ENCODE measurements at places on chromosomes 5 and 9.

GRCh38 chr5:150208187-150209098 lies 18.6 kb downstream of the SLC6A7 start:
- DNase-seq: no peak

- DNase-seq: no peak
Observed at GRCh38 chr9:98923451-98924123, 20.1 kb upstream of the COL15A1 start.

DNA sequence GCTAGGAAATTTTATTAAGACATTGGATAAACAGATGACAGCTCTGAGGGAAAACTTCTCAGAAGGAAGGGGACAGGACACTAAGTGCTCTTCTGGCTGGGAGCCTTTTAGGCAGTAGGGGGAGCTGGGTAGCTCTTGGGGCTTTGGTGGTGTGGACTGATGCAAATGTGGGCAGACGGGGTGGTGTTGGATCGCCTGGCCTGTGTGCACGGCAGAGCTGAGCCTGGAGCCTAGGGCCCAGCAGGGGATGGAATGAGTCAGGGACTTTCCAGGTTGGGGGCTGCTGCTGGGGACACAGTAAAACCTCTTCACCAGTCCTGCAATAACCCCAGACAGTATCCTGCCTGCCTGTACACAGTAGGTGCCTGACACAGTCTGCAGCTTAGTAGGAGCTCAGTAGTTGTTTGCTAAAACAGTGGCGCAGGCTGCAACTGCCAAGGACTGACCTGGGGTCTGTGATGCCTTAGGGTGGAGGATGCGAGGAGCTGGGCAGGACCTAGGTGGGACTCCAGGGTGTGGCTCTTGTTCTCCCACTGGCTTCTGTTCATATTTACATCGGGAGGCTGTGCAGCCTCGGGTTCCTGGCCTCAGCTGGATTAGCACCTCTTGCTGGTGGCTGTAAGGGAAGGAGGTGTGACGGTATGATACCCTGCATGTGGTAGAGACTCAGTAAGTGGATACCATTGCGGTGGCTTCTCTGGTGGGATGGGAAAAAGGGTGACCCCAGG lies 83.8 kb downstream of the DAB2IP start:
- peak; percentile 78 for DNase-seq

GRCh38 chr9:131826966-131827525 lies 87.2 kb upstream of the RAPGEF1 start:
- no peak for DNase-seq

- DNase-seq: no peak
Observed at GRCh38 chr9:76932757-76933156, 26.8 kb upstream of the PRUNE2 start.

DNA sequence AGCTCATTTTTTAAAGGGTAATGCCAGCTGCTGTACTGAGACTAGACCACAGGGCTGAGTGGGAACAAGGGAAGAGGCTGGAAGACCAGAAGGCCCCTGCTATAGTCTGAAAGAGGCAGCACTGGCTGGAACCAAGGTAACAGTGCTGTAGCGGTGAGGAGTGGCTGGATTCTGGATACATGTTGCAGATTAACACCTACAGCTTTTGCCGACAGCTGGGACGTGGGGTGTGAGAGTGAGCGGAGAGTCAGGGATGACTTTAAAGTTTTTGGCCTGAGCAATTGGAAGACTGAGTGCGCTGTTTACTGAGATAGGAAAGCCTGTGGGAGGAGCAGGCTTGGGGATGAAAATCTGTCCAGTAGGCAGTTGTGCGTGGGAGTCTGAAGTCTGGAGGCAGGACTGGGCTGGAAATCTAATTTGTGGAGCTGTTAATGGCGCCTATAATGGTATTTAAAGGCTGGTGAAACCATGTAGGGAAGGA lies 26.5 kb downstream of the AQP7 start:
- DNase-seq: no peak

DNA sequence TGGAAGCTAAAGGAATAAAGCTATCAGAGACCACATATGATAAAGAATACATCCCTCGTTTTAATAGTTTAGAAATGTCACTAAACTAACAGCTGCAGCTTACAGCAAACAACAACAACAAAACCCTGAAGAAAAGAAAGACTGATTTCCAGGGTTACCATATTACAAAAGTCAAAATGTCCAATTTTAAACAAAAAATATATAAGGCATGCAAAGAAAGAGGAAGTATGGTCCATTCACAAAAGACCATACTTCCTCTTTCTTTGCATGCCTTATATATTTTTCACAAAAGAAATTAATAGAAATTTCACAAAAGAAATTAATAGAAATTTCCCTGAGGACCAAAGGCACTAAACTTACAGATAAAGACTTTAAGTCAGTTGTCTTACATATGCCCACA lies 354.2 kb downstream of the ARL15 start:
- DNase-seq: no peak

DNA sequence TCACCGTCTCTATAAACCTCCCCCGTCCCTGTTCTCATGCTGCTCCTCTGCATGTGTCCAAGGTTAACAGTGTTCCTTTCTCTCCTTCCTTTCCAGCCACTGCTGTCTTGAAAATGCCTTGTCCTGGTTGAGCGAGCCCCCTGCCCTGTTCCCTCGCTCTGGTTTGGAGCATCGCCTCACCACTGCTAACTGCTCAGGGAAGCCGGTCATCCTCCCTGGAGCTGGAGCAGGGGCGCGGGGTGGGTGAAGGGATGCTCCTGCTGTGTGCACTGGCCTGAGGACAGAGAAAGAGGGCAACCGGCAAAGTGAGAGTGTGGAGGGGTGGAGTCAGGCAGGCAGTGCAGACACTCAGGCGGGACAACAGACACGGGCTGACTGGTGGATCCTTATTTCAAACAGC lies 19.4 kb downstream of the UBE2QL1 start:
- peak; percentile 34 for DNase-seq

DNA sequence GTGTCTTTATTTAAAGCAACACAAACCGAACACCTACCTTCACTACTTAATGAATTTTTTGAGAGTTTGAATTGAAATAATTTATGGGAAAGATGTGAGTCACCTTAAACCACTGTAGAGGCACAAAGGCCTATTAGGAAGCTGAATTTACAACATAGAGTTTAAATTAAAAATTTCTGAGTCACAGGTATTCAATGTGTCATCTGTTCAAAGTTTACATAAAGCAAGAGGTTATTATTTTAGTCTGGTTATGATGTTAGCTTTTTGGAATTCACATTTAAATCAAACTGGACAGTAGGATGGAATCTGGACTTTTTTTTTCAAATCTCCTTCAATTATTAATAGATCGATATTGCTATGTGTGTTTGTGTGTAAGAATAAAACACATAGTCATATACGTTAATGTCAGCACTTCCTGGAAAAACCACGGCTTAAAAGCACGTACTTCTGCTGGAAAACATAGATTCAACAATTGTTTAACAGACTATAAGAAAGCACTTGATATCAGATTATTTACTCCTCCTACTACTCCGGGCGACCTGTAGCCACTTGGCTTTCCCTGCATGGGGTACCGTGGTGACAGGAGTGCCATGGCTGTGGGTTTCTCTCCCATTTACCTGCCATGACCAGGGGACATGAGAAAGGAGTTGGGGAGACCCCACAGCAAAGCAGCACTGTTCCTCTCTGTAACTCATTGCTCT lies 638.6 kb downstream of the SEMA5A start:
- no peak for DNase-seq

DNA sequence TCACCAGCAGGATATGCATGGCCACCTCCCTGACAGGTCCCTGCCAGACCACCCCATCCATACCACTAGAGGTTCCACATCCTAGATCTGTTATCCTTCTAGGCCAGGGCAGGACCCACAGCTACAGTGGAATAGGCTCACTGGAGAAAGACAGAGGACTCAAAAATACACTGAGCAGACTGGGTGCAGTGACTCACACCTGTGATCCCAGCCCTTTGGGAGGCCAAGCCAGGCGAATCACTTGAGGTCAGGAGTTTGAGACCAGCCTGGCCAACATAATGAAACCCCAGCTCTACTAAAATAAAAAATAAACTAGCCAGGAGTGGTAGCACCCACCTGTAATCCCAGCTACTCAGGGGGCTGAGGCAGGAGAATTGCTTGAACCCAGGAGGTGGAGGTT lies 56.5 kb upstream of the TESK1 start:
- no peak for DNase-seq

- no peak for DNase-seq
Observed at GRCh38 chr5:181105391-181106025, 25.5 kb downstream of the OR2V1 start.

- DNase-seq: peak; percentile 5
Observed at GRCh38 chr5:108028412-108028811, 353.5 kb downstream of the FBXL17 start.

GRCh38 chr5:109350537-109351270 lies 59.1 kb downstream of the PJA2 start:
- no peak for DNase-seq

- peak; percentile 97 for DNase-seq
Observed at GRCh38 chr5:80082731-80083100, 47.6 kb downstream of the THBS4 start.

GRCh38 chr5:33346534-33346933 lies 94.2 kb upstream of the TARS1 start:
- no peak for DNase-seq

GRCh38 chr9:118423721-118424120 lies 719.5 kb downstream of the TLR4 start:
- no peak for DNase-seq

DNA sequence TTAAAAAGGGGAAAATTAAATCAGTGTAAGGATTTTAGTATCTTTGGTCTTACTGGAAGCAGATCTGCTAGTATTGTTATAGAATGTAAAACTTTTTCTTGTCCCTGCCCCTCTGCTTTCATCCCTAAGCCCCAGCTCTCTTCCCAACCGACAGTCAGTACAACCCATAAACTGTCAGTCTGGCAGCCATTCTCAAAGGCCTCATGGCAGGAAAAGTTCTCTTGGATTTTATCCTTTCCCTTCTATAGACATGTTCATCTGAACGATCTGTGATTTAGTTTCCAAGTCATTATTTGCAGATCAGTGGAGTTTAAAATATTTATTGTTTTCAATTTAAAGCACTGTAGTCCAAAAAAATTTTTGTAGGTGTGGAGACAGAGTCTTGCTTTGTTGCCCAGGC lies 39.2 kb downstream of the ARRDC3 start:
- no peak for DNase-seq

DNA sequence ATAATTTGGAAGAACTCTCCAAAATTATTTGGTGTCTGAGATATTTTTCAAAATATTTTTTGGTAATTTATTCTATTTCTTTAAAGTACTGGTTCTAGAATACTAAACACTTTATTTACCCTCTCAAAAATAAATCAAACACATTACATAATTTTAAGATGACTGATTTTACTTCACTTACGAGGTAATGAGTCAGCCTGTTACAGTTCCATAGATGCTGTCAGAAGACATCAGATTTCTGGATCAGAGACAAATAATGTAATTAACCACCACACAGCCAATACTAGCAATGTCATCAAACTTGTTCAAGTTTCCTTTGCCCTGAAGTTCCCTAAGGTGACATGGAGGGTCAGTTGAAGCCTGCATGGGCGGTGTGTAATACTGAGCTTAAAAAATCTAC lies 106.1 kb upstream of the CDH9 start:
- DNase-seq: no peak

DNA sequence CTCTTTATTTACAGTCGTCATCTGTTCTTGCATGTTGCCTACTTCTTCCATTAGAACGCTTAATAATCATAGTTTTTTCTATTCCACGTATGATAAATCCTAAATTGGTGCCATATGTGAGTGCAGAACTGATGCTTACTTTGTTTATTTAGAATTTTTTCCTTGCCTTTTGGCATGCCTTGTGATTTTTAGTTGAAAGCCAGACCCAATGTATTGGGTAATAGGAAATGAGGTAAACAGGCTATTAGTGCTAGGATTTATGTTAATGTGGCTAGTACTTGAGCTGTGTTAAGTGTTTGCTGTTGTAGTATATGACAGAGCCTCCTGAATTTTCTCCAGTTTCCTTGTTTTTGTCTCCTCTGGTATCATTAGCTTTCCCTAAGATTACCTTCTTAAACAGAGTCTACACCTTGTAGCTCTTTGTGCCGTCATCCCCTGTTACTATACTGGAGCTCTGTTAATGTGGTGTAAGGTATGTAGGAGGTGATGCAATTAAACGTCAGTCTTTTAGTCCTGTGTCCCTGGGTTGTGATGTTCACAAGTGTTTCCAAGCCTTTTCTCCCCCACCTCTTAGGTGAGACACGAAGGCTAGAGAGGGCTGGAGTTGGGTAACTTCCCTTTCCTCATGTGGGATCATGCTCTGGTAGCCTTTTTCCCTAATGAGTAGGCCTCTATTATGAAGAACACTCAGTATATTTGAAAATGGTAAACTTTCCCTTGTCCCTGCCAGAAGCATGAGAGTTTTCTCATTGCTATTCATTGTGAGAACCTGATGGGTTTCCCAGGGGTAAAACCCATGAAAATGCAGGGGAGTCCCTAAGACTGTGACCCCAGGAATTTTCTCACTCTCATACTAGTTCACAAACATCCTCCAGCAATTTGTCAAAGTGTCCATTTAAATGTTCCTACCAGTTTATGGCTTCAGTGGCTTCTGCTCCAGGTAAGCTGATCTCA lies 21.2 kb downstream of the SPATA31D3 start:
- DNase-seq: no peak

GRCh38 chr5:176716320-176716719 lies 69.0 kb downstream of the TSPAN17 start:
- DNase-seq: no peak
